K562 (cell line): ENCODE measurements at places on chromosomes 7 and 10. TPM values are rescaled to one million over a fixed set of nuclear protein-coding genes. Genes with fewer than 3 reads are reported as not detected.

The ANXA8L1 gene
- not detected in 2 replicates for total RNA-seq

The TDRD1 gene
- total RNA-seq: not detected in 2 replicates

DNA sequence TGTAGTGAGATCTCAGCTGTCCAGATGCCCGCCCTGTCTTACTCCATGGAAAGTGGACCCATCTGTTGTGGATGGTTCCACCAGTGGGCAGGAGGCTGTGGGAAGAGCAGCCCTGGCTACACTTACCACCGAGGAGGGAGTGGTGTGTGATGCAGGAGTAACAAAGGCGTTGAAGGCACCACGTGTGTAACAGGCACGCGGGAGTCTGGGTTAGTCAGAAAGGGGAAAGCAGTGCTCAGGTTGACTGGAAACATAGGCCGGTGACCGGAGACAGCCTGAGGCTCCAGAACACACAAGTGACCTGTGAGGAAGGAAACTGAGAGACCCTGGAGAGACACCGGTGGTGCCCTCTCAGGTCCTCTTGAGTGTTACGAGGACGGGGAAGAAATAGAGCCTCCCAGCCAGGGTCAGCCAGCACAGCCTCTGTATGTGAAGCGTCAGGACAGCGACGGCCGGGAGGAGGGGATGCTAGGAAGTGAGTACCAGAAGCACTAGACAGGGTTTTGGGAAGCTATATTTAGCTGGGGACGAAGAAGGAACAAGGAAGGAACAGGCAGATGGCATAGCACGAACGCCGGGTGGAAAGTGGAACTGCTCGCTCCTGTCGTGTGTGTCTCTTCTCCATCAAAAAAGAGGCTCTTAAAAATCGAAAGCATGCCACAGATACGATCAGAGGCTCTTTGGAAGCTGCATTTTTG, 51.7 kb downstream of the DAGLB start:
- no peak for DNase-seq
- H3K4me1 ChIP-seq: peaks cover 42% of the 10 kb centered on the region
- no peak overlapping the region for H3K4me3 ChIP-seq
- peaks cover 74% of the 10 kb centered on the region for H3K36me3 ChIP-seq

The GJC3 gene
- 0.16 and 0.29 TPM in 2 replicates for total RNA-seq

- H3K4me1 ChIP-seq: no peaks in the 10 kb centered on the region
- no peak for DNase-seq
- H3K27me3 ChIP-seq: no peaks in the 10 kb centered on the region
- no peaks in the 10 kb centered on the region for H3K36me3 ChIP-seq
- H3K27ac ChIP-seq: no peak overlapping the region
Measured at GRCh38 chr7:88614736-88615135, 144.8 kb upstream of the ZNF804B start.

The FAM237B gene
- not detected in 2 replicates for total RNA-seq
